ENCODE measurements at places on chromosomes 5 and 9. TPM values are rescaled to one million over a fixed set of nuclear protein-coding genes. Genes with fewer than 3 reads are reported as not detected.
A peak's percentile ranks its signal among the peaks of the same experiment; 100 is the strongest.

- DNase-seq: peak; percentile 33
These were observed 96.7 kb upstream of the FER start for GRCh38 chr5:108650997-108651396.

GRCh38 chr9:125399165-125399564, 137.5 kb downstream of the GAPVD1 start:
- no peak for DNase-seq

- DNase-seq: no peak
These were observed 26.9 kb upstream of the CEMIP2 start for GRCh38 chr9:71795097-71795813.

GRCh38 chr9:137757613-137758029, 120.0 kb upstream of the CACNA1B start:
- DNase-seq: peak; percentile 17

DNA sequence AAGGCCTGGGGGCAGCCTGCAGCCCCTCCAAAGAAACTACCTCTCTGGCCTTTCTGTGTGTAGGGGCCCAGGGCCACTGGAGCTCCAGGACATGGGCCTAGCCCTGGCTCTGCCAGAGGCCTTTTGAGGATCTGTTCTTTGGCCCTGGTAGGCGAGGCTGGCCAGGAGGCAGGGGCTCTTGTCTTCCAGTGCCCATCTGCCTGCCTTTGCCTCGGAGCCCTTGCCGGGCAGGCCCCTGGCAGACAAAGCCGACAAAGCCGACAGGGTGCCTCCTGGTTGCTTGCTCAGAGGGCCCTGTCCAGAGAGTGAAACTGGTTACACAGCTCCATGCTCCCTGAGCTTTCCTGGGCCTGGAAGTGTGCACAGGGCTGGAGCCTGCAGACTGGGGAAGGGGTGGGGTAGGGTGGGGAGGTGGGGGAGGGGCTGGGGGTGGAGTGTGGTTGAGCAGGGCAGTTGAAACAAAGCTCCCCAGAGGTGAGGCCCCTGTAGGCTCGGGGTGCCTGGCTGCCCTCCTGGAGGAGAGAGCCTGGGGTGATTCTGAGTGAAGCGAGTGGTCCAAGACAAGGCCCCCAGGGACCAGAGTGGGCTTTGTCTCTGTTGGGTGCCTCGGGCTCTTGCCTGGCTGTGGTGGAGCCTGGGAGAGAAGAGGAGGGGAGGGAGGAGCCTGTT, 29.3 kb downstream of the PTPA start:
- peak; percentile 58 for DNase-seq

DNA sequence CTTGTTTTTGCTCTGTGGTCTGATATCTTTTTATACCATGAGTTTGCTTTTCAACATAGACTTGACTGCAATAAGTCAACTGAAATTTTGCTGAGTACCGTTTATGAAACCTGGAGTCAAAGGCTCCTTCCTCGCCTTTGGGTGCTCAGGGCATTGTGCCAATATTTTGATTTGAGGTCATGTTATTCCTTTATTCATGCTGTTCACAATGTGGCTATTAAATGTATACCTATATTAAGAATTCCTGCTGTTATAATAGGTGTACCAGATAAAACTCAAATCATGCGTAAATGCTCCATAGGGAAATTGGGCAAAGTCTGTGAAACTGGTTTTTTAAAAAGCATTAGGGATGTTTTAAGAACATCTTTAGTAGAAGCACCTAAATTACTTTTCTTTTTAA, 334.0 kb upstream of the NUDT12 start:
- no peak for DNase-seq

GRCh38 chr9:99090336-99091130, 14.4 kb upstream of the TGFBR1 start:
- no peak for DNase-seq

SUSD1 gene
- 16.4 TPM for total RNA-seq

PLGRKT gene
- 6.5 TPM for total RNA-seq

ELOVL7 gene
- not detected for total RNA-seq

C9orf153 gene
- total RNA-seq: 0.45 TPM

CNTNAP3 gene
- total RNA-seq: 25.7 TPM

Measured in fibroblast of the aortic adventitia (primary cell).